ENCODE measurements at places on chromosomes 5 and 9. TPM values are rescaled to one million over a fixed set of nuclear protein-coding genes. Genes with fewer than 3 reads are reported as not detected.

DNA sequence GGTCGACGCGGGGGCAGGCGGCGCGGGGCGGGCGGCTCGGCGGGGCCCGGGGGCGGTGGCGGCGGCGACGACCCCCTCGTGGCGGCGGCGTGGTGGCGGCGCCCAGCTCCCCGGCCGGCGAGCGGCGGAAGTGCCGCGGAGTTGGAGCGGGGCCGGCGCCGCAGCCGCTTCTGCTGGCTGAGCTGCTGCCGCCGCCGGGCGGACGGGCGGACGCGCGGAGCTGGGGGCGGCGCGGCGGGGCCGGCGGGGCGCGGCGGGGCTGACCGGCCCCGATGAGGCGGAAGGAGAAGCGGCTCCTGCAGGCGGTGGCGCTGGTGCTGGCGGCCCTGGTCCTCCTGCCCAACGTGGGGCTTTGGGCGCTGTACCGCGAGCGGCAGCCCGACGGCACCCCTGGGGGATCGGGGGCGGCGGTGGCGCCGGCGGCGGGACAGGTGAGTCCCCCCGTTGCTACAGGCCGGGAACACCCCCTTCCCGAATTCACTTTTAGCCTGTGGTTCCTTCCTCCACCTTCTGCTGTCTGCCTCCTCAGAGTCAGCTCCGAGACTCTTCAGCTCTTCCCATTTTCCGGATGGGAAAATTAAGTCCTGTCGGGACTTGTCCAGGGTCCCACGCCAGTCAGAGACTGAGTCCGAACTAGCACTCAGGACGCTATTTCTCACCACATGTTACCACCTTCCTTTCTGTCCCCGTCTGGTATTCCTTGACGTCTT, at the start of gene GALNT10:
Gene GALNT10 (plus strand): TSS at position 139 of the 710 bp plus-strand sequence. CDS start 134 bp downstream, at position 273.
- H3K4me1 ChIP-seq: peaks cover 10% of the 10 kb centered on the region
- no peaks in the 10 kb centered on the region for H3K27me3 ChIP-seq
- no peaks in the 10 kb centered on the region for H3K36me3 ChIP-seq

GRCh38 chr5:152151113-152151512, 226.5 kb upstream of the GLRA1 start:
- no peak for DNase-seq
- H3K36me3 ChIP-seq: no peaks in the 10 kb centered on the region
- no peak overlapping the region for H3K27ac ChIP-seq
- H3K4me1 ChIP-seq: no peaks in the 10 kb centered on the region
- no peaks in the 10 kb centered on the region for H3K27me3 ChIP-seq
- no peak overlapping the region for H3K4me3 ChIP-seq

DNA sequence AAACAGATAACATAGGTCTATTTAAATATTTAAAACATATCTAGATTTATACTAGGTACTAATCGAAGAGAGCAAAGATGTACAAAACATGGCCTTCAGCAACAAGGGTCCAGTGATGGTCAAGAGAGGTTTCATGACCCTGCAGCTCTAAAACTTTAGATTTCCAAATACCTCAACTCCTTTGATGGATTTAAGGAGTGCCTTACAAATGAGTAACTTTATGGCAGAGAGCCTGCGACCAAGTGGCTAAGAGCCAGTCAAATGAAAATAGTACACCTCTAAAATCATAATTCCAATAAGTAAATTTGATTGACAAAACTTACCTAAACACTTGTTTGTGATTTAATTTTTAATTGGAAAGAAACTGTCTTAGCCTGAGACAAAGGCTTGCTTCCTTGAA, 4.7 kb upstream of the SH3RF2 start:
- H3K27ac ChIP-seq: no peak overlapping the region
- no peaks in the 10 kb centered on the region for H3K27me3 ChIP-seq
- H3K36me3 ChIP-seq: no peaks in the 10 kb centered on the region

SEMA6A gene
- total RNA-seq: 22.4 TPM

DNA sequence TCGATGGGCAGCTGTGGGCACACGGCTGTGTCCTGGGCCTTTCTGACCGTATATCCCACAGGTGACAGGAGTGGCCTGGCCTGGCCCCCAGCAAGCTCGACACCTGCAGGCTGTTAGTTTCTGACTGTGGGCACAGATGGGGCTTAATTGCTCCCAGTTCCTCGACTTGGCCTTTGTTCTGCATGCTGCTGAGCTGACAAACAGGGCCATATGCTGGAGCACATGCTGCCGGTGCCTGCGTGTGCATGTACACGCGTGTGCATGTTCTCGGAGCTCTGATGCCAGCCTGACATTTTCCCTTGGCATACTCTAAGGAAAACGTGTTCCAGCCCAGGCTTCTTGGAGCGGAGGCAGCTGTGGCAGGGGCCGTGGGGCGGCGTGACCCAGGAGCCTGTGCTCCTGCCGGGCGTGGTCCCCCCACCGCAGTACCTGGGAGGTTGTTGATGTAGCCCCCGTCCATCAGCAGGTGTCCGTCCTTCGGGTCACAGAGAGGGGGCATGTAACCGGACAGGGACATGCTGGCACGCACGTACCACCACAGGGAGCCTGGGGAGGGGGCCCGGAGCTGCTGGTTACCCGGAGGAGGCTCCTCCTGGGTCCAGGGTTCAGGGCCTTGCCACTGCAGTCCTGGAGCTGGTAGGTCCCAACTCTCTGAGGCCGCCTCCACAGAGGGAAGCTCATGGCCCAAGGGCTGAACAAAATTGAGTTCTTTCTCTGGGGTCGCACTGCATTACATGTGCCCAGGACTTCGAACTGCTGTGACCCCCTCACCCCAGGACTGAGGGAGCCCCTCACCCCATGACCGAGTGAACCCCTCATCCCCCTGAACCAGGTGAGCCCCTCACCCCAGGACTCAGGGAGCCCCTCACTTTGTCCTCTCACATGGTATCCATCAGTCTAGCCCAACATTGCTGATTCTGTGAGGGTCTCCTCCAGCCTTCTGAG, 4.1 kb upstream of the NSMF start:
- peaks cover 13% of the 10 kb centered on the region for H3K4me1 ChIP-seq
- H3K27ac ChIP-seq: no peak overlapping the region
- no peak overlapping the region for H3K4me3 ChIP-seq
- H3K36me3 ChIP-seq: no peaks in the 10 kb centered on the region

DNA sequence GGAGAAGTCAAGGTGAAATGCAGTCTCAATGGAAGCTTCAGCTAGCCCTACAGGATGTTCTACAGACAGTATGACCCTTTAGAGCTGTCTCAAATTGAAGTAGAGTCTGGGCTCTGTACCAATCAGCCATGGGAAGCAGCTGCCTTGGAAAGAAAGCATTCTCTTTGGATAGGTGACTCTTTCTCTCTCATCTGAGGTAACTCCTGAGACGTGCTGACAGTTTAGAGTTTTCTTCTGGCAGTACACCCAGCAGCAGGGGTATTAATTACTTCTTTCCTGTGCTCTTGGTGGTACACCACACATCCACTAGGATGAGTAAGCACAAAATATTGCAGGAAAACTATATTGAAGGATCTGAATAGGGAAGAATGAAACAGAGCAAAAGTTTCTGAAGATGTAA, 329.6 kb upstream of the RGMB start:
- H3K4me1 ChIP-seq: no peaks in the 10 kb centered on the region
- H3K27me3 ChIP-seq: no peaks in the 10 kb centered on the region
- no peak overlapping the region for H3K27ac ChIP-seq
- DNase-seq: no peak
- no peaks in the 10 kb centered on the region for H3K36me3 ChIP-seq
- no peak overlapping the region for H3K4me3 ChIP-seq

GRCh38 chr5:139566611-139567010, 5.5 kb downstream of the UBE2D2 start:
- H3K36me3 ChIP-seq: no peaks in the 10 kb centered on the region
- no peak overlapping the region for H3K27ac ChIP-seq
- peaks cover 5% of the 10 kb centered on the region for H3K4me1 ChIP-seq
- H3K27me3 ChIP-seq: no peaks in the 10 kb centered on the region

Measured in uterus (tissue), 4 donors.